ENCODE measurements at places on chromosomes 4 and X.

DNA sequence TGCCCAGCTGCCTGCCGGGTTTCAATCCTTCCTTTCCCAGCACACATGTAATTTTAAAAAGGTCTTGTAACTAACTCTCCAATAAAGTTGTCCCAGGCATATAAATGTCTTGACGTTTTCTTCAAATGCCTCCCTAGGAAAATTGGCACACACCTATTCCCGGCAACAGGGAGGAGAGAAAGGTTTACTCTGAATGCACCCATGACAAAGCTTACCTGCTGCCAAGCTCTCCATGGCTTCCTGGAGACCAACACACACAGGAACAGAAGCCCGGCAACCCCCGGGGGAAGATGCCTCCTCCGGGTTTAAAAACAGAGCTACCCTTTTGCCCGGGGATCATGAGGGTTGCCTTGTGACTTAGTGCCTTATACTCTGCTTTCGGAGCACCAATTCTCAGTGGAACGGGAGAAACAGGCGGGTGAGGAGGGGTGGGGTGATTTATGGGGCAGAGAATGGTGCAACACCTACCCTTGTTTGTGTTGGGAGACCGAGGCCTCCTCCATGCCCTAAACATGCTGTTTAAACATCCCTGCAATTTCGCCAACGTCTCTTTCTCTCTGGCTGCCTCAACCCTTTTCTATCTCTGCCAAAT lies 4.8 kb upstream of the GYG2 start:
- ATAC-seq, result no peak

GRCh38 chr4:102792361-102792936 lies 31.7 kb upstream of the MANBA start:
- ATAC-seq, result no peak

DNA sequence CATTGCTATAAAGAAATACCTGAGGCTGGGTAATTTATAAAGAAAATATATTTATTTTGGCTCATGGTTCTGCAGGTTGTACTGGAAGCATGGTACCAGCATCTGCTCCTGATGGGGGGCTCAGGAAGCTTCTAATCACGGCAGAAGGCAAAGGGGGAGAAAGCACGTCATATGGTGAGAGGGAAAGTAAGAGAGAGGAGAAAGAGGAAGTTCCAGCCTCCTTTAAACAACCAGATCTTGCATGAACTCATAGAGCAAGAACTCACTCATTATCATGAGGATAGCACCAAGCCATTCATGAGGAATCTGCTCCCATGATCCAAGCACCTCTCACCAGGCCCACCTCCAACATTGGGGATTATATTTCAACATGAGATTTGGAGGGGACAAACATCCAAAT lies 125.0 kb upstream of the GRPR start:
- no peak for ATAC-seq

DNA sequence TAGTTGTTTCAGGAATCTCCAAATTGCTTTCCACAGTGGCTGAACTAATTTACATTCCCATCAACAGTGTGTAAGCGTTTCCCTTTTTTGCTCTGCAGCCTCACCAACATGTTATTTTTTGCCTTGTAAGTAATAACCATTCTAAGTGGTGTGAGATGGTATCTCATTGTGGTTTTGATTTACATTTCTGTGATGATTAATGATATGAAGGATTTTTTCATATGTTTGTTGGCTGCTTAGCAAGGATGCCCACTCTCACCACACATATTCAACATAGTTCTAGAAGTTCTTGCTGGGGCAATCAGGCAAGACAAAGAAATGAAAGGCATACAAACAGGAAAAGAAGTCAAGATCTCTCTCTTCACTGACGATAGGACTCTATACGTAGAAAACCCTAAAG lies 472.4 kb downstream of the ZNF674 start:
- ATAC-seq, result no peak

GRCh38 chr4:95255396-95256107 lies 293.2 kb downstream of the UNC5C start:
- peak; percentile 70 for ATAC-seq

DNA sequence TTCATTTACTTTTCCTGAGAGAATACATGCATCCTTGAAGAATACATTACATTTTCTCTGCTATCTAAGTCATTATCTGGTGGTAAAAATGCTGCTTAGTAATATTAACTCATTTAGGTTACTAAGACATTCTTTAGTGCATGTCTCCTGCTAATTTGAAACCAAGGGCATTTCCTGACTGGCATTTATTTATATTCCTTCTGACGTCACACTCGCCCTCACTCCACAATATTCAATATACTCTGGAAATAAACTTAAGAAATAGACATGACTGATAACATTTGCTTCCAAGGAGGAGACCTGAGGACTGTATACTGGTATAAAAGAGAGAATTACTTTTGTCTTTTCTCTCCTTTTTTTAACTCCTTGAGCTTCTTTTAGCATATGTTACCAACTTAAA lies 619.5 kb upstream of the SMIM31 start:
- ATAC-seq, result no peak

DNA sequence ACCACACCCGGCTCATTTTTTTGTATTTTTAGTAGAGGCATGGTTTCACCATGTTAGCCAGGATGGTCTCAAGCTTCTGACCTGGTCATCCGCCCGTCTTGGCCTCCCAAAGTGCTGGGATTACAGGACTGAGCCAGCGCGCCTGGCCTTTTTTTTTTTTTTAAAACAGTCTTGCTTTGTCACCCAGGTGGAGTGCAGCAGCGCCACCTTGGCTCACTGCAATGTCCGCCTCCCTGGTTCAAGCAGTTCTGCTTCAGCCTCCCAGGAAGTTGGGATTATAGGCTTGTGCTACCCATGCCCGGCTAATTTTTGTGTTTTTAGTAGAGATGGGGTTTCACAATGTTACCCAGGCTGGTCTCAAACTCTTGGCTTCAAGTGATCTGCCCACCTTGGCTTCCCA lies 28.9 kb downstream of the ZFX start:
- ATAC-seq, result no peak

- no peak for ATAC-seq
Observed at GRCh38 chr4:141548791-141549190, 87.6 kb upstream of the IL15 start.

DNA sequence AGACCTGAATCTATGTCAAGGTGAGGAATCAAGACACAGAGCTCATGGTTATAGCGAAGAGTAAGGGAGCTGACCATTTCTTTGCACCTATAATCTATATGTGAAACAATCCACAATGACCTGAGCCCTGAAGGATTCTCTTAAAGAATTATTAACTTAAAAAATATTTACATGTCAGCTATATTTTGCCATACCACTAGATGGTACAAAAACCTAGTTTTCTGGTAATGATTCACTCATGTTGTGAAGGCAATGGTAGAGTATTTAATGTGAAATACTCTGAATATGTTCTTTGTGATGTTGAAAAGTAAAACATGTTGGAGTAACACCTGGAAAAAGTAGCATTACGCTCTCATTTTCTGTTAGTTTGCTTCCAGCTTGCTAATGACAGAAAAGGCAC lies 40.0 kb downstream of the VGLL1 start:
- no peak for ATAC-seq

DNA sequence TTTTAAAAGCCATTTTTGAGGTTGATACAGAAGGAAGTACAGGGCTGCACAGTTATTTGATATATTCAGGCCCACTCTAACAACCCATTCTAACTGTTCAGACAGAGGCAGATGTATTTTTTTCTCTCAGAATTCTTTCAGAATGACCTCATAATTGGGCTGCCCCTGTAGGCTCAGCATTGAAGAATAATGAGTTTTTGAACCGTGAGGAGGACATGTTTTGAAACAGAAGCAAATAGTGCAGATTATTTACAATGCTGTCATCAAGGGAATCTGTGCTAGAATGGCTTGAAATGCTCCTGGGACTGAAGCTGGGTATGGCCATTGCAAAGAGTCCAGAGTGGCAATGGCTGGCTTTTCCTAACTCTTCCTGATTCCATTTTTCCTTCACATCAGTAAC lies 158.1 kb downstream of the SOX3 start:
- no peak for ATAC-seq

DNA sequence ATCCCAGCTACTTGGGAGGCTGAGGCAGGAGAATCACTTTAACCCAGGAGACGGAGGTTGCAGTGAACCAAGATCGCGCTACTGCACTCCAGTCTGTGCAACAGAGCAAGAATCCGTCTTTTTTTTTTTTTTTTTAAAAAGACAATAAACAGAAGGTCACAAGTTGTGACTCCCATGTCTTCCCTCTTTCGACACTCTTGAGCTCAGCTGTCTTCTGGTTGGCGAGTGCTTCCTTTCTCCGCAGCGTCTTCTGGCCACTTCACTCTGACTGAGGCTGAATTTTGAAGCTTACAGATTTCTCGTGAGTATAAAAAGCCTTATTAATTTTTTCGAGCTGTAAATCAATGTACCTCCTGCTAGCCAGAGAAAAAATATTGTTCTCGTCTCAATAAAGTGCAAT lies 124.9 kb downstream of the STOX2 start:
- no peak for ATAC-seq

DNA sequence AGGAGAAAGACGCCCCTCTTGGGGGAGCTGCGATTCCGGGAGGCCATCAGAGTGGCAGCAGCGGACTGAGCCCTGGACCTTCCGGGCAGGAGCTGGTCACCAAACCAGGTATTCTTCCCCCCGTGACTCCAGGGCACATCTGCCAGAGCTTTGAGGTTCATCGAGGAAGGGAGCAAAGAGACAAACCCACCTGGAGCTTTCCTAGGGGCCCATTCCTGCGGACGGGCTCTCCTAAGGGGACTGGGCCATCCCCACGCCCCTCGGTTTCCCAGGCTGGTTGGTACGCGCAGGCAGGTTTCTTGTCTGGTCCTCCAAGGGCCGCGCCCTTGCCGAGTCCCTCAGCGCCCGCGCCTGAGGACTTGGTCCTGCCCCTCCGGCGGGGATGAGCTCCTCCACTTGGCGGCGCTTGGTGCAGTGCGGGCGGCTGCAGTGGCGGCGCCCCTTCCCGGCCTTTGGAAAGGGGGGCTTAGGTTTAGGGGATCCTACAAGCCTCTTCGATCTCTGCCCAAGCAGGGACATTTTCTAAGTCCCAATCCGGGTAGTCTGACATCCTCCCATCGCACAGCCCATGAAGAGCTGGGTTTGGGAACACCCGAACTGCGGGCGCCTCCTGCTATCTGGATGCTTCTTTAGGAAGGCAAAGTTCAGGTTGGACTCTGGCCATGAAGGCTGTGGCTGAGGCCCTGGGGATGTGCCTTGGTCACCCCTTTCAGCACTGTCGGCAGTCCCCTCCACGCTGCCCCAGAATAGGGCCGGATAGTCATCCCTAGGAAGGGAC lies 538 bp downstream of the STBD1 start:
- ATAC-seq, result peak; percentile 79

GRCh38 chr4:23458054-23458453 lies 431.8 kb downstream of the PPARGC1A start:
- ATAC-seq, result no peak

DNA sequence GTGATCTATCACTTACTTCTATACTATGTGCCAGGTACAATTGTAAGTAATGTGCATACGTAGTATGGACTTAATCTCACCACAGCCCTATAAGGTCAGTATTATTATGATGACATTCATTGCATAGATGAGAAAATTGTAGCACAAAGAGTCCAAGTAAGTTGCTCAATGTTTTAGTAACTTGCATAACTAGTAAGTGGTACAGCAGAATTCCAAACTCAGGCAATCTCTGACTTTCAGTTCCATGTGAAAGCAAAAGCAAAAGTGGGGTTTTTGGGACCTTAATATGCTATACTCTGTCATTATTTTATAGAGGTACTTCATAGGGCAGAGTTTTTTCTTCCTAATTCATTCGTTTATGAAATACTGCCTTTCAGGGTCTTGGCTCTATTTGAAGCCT lies 188.8 kb upstream of the VEGFC start:
- no peak for ATAC-seq

All from SK-N-SH treated with all-trans-retinoic acid at 6 μM for 48 hours (cell line).